Neural progenitor cell (in vitro differentiated cells): ENCODE measurements at places on chromosomes 3 and 15. TPM values are rescaled to one million over a fixed set of nuclear protein-coding genes. Genes with fewer than 3 reads are reported as not detected.

GRCh38 chr3:9153904-9154619 lies 95.4 kb downstream of the SRGAP3 start:
- no peaks in the 10 kb centered on the region for H3K27me3 ChIP-seq
- peaks cover 17% of the 10 kb centered on the region for H3K4me1 ChIP-seq
- no peaks in the 10 kb centered on the region for H3K36me3 ChIP-seq
- no peak overlapping the region for H3K4me3 ChIP-seq
- H3K27ac ChIP-seq, result no peak overlapping the region

- DNase-seq, result peak; percentile 37
- H3K4me1 ChIP-seq, result peaks cover 15% of the 10 kb centered on the region
- no peaks in the 10 kb centered on the region for H3K27me3 ChIP-seq
- no peak overlapping the region for H3K4me3 ChIP-seq
Observed at GRCh38 chr15:29870495-29871151, 48.4 kb upstream of the TJP1 start.

SLC22A14 gene
- not detected in 2 replicates for total RNA-seq

DNA sequence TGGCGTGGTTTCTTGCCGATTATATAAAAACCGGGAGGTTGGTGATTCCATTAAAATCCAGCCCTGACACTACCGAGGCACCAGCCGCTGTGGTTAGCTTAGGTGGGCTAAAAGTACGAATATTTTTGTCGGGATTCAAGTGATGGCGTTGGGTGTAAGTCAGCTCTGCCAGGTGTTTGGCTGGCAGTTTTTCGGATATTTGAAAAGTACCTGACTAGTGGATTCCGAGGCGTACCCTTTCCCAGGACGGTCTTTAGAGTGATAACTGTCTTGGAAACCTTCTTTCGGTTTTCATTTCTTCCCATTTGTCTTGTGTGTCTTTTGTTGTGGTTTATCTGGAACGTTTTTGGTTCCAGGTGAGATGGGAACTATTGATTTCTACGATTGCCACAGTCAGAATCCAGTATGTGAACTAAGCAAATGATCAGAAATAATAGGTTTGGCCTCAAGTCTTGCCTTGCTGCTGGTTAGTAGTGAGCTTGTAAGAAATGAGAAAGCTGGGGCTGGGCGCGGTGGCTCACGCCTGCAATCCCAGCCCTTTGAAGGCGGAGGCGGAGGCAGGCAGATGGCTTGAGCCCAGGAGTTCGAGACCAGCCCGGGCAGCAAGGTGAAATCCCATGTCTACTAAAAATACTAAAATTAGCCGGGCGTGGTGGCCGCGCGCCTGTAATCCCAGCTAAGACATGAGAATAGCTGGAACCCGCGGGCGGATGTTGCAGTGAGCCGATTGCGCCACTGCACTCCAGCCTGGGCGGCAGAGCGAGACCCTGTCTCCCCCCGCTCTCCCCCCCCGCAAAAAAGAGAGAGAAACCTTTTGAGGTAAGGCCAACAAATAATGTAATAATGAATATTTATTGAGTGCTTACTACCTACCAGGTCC lies 1.4 kb downstream of the FYTTD1 start:
- H3K4me3 ChIP-seq, result peak overlapping the region; percentile 77
- peaks cover 35% of the 10 kb centered on the region for H3K27me3 ChIP-seq
- DNase-seq, result peak; percentile 21
- H3K4me1 ChIP-seq, result peaks cover 9% of the 10 kb centered on the region

GRCh38 chr15:62472616-62473299 lies 307.7 kb upstream of the C2CD4B start:
- peak; percentile 31 for DNase-seq
- H3K27ac ChIP-seq, result no peak overlapping the region
- no peak overlapping the region for H3K4me3 ChIP-seq
- no peaks in the 10 kb centered on the region for H3K36me3 ChIP-seq

DNA sequence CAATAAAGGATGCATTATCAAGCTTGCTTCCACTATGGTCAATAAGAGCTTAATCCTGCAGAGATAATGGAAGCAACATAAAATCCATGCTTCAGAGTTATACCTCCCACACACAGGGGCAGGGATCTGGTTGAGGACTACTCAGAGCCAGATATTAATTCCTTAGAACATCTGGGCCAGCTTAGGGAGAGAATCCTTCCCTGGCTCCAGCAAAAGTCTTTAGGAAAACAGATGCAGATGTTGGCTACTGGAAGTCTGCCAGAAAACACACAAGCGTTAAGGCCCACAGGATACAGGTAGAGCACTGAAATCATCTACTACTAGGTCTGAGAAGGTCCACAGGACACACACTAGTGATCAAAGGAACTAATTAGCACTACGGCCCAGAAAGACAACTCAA lies 25.2 kb downstream of the TMEM202 start:
- DNase-seq, result no peak
- H3K4me1 ChIP-seq, result no peaks in the 10 kb centered on the region
- no peak overlapping the region for H3K27ac ChIP-seq
- no peaks in the 10 kb centered on the region for H3K36me3 ChIP-seq
- H3K4me3 ChIP-seq, result no peak overlapping the region

GRCh38 chr3:106190296-106190695 lies 321.5 kb upstream of the CBLB start:
- no peak for DNase-seq
- no peaks in the 10 kb centered on the region for H3K27me3 ChIP-seq
- no peak overlapping the region for H3K4me3 ChIP-seq
- H3K4me1 ChIP-seq, result no peaks in the 10 kb centered on the region

DNA sequence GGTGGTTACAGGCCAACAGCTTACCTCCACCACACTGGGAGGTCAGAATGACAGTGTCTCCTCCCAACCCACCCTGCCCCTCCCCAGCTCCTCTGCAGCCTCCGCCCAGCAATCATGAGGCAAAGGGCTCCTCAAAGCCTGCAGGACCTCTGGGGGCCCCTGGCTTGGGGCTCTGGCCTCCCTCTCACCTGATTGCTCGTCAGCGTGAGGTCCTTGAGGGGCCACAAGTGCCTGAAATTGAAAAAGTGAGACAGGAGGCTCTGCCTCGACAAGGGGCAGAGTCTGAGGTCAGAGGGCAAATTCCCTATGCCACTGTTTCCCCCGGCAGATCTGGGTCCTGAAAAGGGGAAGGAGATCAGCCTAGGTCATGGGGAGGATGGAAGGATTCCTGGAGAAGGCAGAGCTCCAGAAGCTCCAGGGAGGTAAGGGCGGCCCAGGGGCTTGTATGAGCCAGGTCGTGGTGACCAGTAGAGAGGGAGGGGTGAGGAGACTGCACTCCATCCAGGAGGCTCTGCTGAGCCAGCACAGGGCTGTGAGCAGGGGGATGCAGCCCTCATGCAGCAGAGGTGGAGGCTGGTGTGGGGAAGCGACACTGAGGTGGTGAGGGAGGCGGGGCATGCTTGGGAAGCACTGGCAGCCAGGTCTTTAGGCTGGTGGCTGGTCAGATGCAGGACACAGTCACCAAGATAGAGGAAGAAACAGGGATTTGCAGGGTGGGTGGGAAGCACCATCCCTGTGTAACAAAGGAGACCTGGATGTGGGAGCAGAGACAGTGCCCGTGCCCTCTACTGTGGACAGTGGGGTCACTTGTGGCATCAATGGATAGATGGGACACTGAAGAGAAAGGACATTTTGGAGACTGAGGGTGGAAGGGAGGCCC lies 20.1 kb downstream of the ALS2CL start:
- H3K36me3 ChIP-seq, result no peaks in the 10 kb centered on the region
- H3K4me3 ChIP-seq, result no peak overlapping the region
- no peaks in the 10 kb centered on the region for H3K4me1 ChIP-seq
- H3K27ac ChIP-seq, result no peak overlapping the region
- H3K27me3 ChIP-seq, result no peaks in the 10 kb centered on the region
- no peak for DNase-seq

VEPH1 gene
- total RNA-seq, result 0.96 TPM in 1 of 2 replicates, not detected in the other
